ENCODE measurements at places on chromosomes 7 and 10.

GRCh38 chr10:110321869-110322620 lies 17.3 kb upstream of the SMNDC1 start:
- DNase-seq: no peak

DNA sequence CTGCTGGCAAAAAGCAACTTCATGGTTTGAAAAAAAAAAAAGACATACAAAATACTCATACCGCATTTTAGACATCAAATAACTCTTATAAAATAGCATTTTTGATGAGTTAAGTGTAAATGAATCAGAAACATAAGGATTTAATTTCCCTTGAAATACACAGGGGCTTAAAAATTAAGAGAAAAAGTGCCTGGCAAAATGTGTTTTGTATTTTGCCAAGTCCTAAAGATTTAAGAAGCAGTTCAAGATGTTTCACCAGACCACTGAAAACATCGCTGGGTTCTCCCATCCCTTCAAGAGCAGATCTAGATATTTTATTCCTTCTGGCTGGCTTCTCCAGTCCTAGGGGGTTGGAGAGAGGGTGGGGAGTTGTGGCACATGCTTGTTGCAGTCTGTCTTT lies 396.4 kb downstream of the INHBA start:
- DNase-seq: no peak

DNA sequence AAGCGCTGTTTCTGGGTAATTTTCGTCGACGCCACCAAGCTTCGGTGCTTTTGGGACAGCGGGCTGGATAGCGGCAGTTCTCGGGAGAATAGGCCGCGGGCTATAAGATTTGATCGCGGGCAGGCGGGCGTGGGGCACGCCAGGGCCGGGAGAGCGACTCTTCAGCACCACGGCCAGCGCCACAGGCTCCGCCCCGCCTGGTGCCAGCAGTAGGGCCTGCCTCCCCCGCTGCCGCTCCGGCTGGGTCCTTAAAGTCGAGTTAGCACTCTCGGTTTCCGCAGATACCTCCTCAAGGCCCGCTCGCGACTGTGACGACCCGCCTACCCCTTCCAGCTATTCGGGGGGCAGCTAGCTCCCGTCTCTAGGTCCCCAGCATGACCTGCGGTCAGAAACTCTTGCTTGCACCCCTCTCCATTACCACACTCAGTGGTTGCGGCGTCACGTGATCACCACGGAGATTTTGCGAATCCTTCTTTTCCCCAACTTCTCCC lies 9.4 kb downstream of the NXPH1 start:
- peak; percentile 30 for DNase-seq

GRCh38 chr10:118721539-118721876 lies 33.3 kb downstream of the CACUL1 start:
- no peak for DNase-seq

- no peak for DNase-seq
Measured at GRCh38 chr10:28915989-28916588, 238.8 kb downstream of the BAMBI start.

- no peak for DNase-seq
Measured at GRCh38 chr7:2965301-2965700, 78.4 kb downstream of the CARD11 start.

GRCh38 chr7:142250705-142251104 lies 7.2 kb downstream of the PRSS58 start:
- DNase-seq: no peak

Data from NCI-H1417 (cell line).